ENCODE measurements at places on chromosomes 2 and 18.

- DNase-seq = no peak
These were observed 110.8 kb downstream of the SETBP1 start for GRCh38 chr18:44791520-44791919.

GRCh38 chr2:179861416-179862067 is at the start of gene ZNF385B:
ZNF385B (minus strand) TSS chr2:179861612.
- DNase-seq = peak; percentile 42

- no peak for DNase-seq
These were observed 5.1 kb downstream of the TIMM21 start for GRCh38 chr18:74153377-74153776.

- DNase-seq = no peak
These were observed 81.5 kb upstream of the SMAD2 start for GRCh38 chr18:48011926-48012465.

- DNase-seq = peak; percentile 55
These were observed 3.2 kb downstream of the TEKT4 start for GRCh38 chr2:94874277-94874997.

- DNase-seq = no peak
These were observed 27.9 kb upstream of the SOX11 start for GRCh38 chr2:5664278-5664681.

DNA sequence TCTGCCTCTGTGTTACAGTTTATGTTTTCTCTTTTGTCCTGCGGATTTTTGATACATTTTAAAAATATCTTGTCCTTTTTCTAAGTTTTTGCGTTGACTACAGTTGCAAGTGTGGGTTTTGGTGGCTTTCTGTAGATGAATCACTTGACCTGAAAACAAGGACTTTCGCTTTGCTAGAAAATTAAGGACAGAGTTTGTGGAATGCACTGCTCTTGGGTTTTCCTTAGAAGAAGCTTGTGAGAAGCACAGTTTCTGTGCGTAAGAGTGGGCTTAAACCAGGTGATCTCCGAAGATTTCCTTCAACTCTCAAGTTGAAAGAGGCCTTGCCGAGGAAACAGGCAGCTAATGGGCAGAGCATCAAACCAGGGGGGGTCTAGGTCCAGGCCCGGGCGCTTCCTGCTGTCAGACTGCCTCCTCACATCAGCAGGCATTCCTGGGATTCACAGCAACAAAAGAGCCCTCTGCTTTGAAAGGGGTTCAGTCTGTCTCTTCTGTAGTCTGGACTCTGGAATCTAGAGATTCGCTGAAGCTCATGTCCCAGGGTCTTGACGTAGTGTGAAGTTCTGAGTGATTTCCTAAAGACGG is 17.3 kb downstream of the NCK2 start:
- DNase-seq = no peak

DNA sequence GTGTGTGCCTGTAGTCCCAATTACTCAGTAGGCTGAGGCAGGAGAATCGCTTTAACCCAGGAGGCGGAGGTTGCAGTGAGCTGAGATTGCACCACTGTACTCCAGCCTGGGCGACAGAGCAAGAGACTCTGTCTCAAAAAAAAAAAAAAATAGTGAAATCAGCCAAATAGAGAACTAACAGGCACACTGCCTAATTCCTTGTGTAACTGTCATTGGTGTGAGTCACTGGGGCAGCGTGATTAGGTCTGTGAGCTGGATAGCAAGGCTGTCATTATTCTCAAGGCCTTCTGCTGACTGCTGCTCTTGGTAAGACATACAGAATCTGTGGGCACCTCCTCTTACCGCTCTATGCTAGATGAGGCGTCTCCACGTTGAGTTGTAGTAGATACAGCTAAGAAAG is 270.3 kb downstream of the NEDD4L start:
- DNase-seq = peak; percentile 15

DNA sequence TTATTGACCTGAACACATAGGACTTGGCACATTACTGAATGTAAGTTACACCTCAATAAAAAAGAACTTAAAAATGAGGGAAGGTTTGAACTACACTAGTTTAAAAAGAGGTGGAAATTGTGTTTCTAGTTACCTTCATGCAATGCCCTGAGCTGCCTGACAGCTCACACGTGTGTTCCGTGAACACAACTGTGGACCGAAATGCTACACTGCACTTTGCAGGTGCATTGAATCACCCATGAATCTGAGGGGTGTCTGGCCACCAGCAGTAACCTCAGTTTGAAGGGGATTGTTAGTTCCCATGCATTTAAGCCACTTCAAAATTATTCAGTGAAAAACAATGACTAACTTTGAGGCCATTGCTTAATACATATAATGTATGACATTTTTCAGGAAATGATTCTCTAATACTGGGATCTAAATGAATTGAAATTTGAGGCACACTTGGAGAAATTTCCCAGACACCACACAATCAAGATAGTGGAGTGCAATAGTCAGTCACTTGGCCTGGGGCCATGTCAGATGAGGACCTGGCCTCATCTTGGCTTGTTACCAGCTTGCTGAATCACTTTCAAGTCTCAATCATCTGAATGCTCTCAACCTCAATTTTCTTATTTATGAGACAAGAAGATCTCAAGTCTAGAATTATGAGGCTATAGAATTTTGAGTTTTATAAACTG is 59.3 kb downstream of the MYL12B start:
- DNase-seq = no peak

GRCh38 chr18:1133541-1133940 is 228.9 kb downstream of the ADCYAP1 start:
- no peak for DNase-seq

- no peak for DNase-seq
These were observed 111.6 kb upstream of the DNMT3A start for GRCh38 chr2:25453199-25453905.

GRCh38 chr2:199946196-199946595 is 9.1 kb downstream of the TYW5 start:
- no peak for DNase-seq

GRCh38 chr2:41483226-41483625 is 564.6 kb upstream of the PKDCC start:
- no peak for DNase-seq

DNA sequence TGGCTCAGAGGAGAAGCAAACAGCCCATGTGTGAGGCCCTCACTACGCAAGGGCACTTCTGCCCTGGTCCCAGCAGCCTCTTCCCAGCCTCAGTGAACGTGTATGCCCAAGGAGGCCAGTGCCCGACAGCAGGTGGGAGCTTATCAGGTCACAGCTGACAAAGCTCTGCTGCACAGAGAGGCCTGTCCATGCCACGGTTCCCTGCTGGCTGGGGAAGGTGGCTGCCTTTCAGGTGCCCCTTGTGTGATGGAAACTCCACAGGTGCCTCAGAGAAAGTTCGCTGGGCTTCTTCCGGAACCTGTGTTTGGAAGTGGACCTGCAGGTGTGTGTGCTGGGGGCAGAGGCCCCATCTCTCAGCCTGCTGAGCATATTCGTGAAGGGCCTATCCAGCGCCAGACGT is 47.3 kb downstream of the EDAR start:
- no peak for DNase-seq

GRCh38 chr2:36672199-36672598 is 24.3 kb upstream of the VIT start:
- DNase-seq = peak; percentile 42

- no peak for DNase-seq
These were observed 45.0 kb downstream of the RTP5 start for GRCh38 chr2:241914542-241914941.

GRCh38 chr2:96207073-96207773 is 1.4 kb downstream of the STARD7 start:
- DNase-seq = no peak

- DNase-seq = no peak
These were observed 241.2 kb downstream of the IRS1 start for GRCh38 chr2:226558418-226558817.

DNA sequence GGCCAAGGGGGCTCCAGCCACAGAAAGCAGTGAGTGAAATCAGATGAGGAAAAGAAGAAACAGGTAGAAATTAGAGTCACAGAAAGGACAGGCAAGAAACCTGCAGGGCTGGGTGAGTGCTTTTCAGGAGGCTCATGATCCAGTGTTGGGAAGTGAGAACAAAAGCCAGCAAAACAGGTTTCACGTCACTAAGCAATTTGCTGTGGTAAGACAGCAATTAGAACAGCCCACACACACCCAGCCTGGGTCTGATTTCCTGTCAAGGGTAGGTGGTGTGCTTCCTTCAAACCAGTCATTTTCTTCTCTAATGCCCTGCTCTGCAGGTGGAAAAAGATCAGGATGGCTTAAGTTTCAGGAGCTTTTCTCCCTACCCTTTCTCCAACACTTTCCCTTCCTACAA is 52.9 kb upstream of the XDH start:
- no peak for DNase-seq

GRCh38 chr18:11322716-11323115 is 173.3 kb upstream of the PIEZO2 start:
- no peak for DNase-seq

DNA sequence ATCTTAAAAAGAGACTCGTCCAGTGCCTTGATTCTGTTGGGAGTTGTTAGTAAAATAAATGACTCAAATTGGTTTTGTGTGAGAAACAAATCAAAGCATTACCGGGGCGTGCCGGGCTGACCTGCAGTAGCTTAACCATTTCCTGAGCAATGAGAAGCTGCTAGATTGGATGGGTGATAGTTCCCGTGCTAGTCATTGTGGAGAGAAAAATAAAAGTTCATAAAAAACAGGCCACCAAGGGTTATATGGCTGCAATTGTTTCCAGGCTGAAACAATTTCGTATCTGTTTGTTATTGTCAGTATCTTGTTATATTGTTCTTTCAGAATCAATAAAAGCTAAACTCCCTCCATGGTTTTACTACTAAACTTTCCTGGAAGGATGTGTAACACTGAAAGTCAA is 314.4 kb downstream of the MTX2 start:
- no peak for DNase-seq

GRCh38 chr2:95041060-95041823 is 15.7 kb downstream of the MAL start:
- DNase-seq = no peak

GRCh38 chr2:46564811-46565241 is 85.5 kb downstream of the TMEM247 start:
- no peak for DNase-seq

GRCh38 chr2:228417956-228418355 is 236.5 kb upstream of the SPHKAP start:
- DNase-seq = no peak

GRCh38 chr2:69564604-69565003 is 78.9 kb downstream of the AAK1 start:
- no peak for DNase-seq

DNA sequence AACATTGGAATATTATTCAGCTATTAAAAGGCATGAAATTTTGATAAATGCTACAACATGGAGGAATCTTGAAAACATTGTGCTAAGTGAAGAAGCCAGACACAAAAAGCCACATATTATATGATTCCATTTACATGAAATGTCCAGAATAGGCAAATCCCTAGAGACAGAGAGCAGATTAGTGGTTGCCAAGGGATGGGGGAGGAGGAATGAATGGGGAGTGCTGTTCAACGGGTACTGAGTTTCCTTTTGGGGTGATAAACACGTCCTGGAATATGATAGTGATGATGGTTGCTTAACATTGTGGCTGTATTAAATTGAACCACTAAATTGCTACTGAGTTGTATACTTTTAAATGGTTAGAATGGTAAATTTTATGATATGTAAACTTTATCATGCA is 8.9 kb upstream of the TWSG1 start:
- DNase-seq = no peak

- DNase-seq = no peak
These were observed 70.0 kb upstream of the SP3 start for GRCh38 chr2:174035117-174035635.

GRCh38 chr18:2912357-2913299 is 65.8 kb downstream of the EMILIN2 start:
- no peak for DNase-seq

DNA sequence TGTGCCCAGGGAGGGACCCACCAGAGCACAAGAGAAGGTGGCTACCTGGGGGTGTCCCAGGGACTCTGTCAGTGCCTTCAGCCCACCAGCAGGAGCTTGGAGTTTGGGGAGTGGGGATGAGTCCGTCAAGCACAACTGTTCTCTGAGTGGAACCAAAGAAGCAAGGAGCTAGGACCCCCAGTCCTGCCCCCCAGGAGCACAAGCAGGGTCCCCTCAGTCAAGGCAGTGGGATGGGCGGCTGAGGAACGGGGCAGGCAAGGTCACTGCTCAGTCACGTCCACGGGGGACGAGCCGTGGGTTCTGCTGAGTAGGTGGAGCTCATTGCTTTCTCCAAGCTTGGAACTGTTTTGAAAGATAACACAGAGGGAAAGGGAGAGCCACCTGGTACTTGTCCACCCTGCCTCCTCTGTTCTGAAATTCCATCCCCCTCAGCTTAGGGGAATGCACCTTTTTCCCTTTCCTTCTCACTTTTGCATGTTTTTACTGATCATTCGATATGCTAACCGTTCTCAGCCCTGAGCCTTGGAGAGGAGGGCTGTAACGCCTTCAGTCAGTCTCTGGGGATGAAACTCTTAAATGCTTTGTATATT is 14.0 kb downstream of the ITM2C start:
- no peak for DNase-seq

GRCh38 chr2:230128623-230129342 is 60.1 kb upstream of the SLC16A14 start:
- no peak for DNase-seq

DNA sequence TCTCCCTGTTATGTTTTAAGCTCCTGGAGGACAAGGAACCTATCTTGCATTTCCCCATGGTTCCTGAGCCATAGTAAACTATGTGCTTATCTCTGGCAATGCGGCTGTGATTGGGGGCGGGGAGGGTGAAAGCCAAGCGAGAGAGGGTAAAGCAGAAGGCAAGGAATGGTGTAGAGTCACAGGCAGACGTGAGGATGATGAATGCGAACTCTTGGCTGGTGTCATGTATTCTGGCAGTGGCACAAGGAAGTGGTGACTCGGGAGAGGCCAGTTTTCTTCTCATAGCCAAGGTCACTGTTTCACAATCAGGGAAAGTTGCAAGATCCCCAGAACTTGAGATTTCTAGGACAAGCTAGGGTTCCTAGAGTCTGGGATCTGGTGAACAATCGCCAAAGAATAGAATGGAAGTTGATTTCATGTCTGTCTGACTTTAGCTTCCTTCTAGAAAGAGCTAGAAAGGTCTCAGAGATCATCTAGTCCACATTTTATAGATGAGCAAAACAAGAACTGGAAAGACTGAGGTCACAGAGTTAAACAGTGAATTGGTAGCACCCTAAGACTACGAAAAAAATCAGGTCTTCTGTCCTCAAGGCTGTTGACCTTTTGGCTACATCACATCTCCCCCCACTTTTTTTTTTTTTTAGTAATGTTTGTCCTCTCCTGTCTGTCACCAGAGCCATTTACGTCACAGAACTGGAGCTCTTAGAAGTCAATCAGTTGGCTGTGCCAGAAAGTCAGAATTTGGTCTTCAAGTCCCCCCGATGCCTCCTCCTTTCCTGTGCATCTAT is 137.0 kb downstream of the BCL11A start:
- no peak for DNase-seq

DNA sequence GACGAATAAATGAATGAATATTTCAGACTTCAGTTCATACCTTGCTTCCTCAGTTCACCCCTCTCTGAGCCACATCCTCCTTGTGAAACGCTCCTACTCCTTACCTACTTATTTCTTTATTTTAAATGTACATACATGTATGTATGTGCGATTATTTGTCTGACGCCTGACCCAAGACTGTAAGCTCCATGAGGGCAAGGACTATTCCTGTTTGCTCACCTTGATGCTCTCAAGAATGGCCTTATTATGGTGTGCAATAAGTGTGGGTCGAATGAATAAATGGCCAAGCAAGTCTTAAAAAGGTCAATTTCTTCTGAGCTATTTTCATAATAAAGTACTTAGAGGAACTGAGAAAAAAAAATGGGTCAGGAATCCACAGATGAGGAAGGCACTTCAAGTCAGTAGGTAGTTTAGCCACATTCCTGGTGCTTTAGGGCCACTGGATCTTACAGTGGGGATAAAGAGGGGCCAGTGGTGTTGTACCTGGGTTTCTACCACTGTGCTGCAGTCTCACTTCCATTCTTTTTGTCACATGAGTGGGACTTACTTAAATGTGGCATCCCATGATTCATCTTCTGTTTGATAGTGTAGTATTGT is 74.7 kb downstream of the SDC1 start:
- DNase-seq = no peak
